ENCODE measurements at places on chromosomes 2 and 18. TPM values are rescaled to one million over a fixed set of nuclear protein-coding genes. Genes with fewer than 3 reads are reported as not detected.

COLEC11 gene
- 8.2 TPM for total RNA-seq

RAB17 gene
- 0.81 TPM for total RNA-seq

SPRED2 gene
- total RNA-seq: 16.4 TPM

IL1F10 gene
- not detected for total RNA-seq

HAAO gene
- total RNA-seq: not detected

ACADL gene
- not detected for total RNA-seq

LTBP1 gene
- 104 TPM for total RNA-seq

ZNF385B gene
- 0.49 TPM for total RNA-seq

OSBPL1A gene
- 22.8 TPM for total RNA-seq

MERTK gene
- 0.64 TPM for total RNA-seq

SEPTIN10 gene
- total RNA-seq: 85.5 TPM

ASB18 gene
- not detected for total RNA-seq
